Heart right ventricle (tissue), 16 donors: ENCODE measurements at places on chromosomes 13 and 19. TPM values are rescaled to one million over a fixed set of nuclear protein-coding genes. Genes with fewer than 3 reads are reported as not detected.

The FBXO17 gene
- polyA plus RNA-seq = 3.2 TPM

The BRCA2 gene
- polyA plus RNA-seq = 0.04 TPM

The OR4F17 gene
- polyA plus RNA-seq = not detected

The UGGT2 gene
- polyA plus RNA-seq = 4.7 TPM

The ABHD8 gene
- polyA plus RNA-seq = 16.6 TPM

The SIGLEC9 gene
- polyA plus RNA-seq = 1.0 TPM

- peak overlapping the region; percentile 64 for H3K27ac ChIP-seq
- H3K4me1 ChIP-seq = no peaks in the 10 kb centered on the region
- no peaks in the 10 kb centered on the region for H3K27me3 ChIP-seq
- no peak for DNase-seq
Measured at GRCh38 chr19:307111-307531, 15.9 kb upstream of the PLPP2 start.

DNA sequence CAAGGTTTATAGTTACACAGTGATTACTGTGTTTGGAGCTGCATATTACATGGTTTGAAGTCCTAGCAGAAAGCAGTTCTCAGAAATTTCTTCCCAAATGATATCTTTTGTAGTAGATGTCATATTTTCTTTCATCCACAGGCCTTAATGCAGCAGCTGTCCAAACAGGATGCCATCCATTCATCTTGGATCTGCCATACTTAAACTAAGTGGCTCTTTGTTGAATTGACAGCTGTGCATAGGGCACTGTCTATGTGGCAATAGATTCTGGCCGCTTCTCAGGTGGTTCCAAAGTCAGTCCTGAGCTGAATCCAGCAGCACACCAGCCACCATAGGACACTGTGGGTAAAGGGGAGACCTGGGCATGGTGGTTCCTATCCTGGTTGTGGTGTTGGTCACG lies 41.6 kb upstream of the SPRY2 start:
- no peaks in the 10 kb centered on the region for H3K36me3 ChIP-seq
- H3K27ac ChIP-seq = no peak overlapping the region
- no peak overlapping the region for H3K4me3 ChIP-seq
- no peaks in the 10 kb centered on the region for H3K27me3 ChIP-seq
- H3K4me1 ChIP-seq = no peaks in the 10 kb centered on the region
- DNase-seq = no peak

DNA sequence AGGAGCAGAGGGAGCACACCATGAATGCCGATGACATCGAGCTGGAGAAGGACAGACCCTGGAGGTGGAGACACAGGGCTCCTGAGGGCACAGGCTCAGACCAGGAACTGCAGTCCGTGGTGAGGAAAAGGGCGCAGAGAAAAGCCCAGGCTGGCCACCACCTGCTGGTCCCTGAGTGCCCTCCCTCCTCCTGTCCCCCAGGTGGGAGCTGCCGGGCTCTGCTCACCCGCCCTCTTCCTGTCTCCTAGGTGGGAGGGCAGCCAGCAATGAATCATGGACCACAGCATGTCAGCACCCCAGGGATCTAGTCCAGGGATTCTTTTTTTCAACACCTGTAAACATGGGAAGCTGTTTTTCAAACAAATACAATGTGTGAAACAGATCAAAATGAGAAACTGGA lies 94.6 kb upstream of the ARHGEF7 start:
- H3K27me3 ChIP-seq = no peaks in the 10 kb centered on the region
- no peak overlapping the region for H3K4me3 ChIP-seq
- DNase-seq = no peak

GRCh38 chr13:60893801-60894200 lies 496.8 kb downstream of the TDRD3 start:
- H3K36me3 ChIP-seq = no peaks in the 10 kb centered on the region
- H3K4me1 ChIP-seq = no peaks in the 10 kb centered on the region
- no peak overlapping the region for H3K27ac ChIP-seq
- no peak overlapping the region for H3K4me3 ChIP-seq

DNA sequence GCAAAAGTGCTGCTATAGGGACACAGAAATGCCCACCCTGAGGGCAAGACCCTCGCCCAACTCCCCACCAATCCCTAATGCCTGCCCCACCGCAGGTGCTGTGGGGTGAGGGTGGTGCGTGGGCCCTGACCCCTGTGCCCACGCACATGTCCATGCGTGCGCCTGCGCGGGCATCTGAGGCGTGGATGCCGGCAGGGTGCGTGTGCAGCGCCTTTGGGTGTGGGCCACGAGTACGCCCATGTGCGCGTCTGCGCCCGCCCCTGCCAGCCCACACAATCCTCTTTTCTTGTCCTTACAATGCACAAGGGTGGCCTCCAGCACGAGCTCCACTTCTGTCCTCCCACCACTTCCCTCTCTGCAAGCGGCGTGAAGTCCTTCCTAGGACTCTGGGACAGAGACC lies 14.3 kb downstream of the FUT6 start:
- no peak overlapping the region for H3K27ac ChIP-seq
- no peak overlapping the region for H3K4me3 ChIP-seq
- peaks cover 3% of the 10 kb centered on the region for H3K4me1 ChIP-seq
- no peaks in the 10 kb centered on the region for H3K36me3 ChIP-seq
- DNase-seq = no peak

- H3K27ac ChIP-seq = no peak overlapping the region
- no peaks in the 10 kb centered on the region for H3K27me3 ChIP-seq
- H3K4me3 ChIP-seq = no peak overlapping the region
- peaks cover 16% of the 10 kb centered on the region for H3K4me1 ChIP-seq
- no peaks in the 10 kb centered on the region for H3K36me3 ChIP-seq
Measured at GRCh38 chr13:27137759-27138158, 33.9 kb downstream of the USP12 start.

- no peaks in the 10 kb centered on the region for H3K27me3 ChIP-seq
- H3K4me1 ChIP-seq = no peaks in the 10 kb centered on the region
- DNase-seq = no peak
- H3K27ac ChIP-seq = no peak overlapping the region
- H3K36me3 ChIP-seq = no peaks in the 10 kb centered on the region
Measured at GRCh38 chr19:30884146-30884812, 465.0 kb downstream of the TSHZ3 start.

- no peak overlapping the region for H3K27ac ChIP-seq
- H3K4me3 ChIP-seq = no peak overlapping the region
- H3K36me3 ChIP-seq = no peaks in the 10 kb centered on the region
- DNase-seq = no peak
- no peaks in the 10 kb centered on the region for H3K4me1 ChIP-seq
- no peaks in the 10 kb centered on the region for H3K27me3 ChIP-seq
Measured at GRCh38 chr13:78816592-78816991, 157.6 kb upstream of the OBI1 start.

- H3K4me1 ChIP-seq = peaks cover 36% of the 10 kb centered on the region
- H3K4me3 ChIP-seq = no peak overlapping the region
- no peaks in the 10 kb centered on the region for H3K27me3 ChIP-seq
- no peaks in the 10 kb centered on the region for H3K36me3 ChIP-seq
- DNase-seq = no peak
Measured at GRCh38 chr13:46648166-46648607, 95.2 kb downstream of the LRCH1 start.
